ENCODE measurements at places on chromosomes 16 and 17. TPM values are rescaled to one million over a fixed set of nuclear protein-coding genes. Genes with fewer than 3 reads are reported as not detected.

ACLY gene
- 153 TPM for total RNA-seq

CACNG4 gene
- total RNA-seq = not detected

PRSS21 gene
- 5.6 TPM for total RNA-seq

CACNA1G gene
- not detected for total RNA-seq

FBXW10 gene
- not detected for total RNA-seq

HID1 gene
- total RNA-seq = 3.9 TPM

UNC45B gene
- 0.20 TPM for total RNA-seq

GPR142 gene
- total RNA-seq = not detected

KRTAP9-6 gene
- total RNA-seq = not detected

ABCC3 gene
- total RNA-seq = 0.77 TPM

SNAI3 gene
- total RNA-seq = 15.0 TPM

PLSCR3 gene
- 79.3 TPM for total RNA-seq

MVD gene
- 84.2 TPM for total RNA-seq

DNAH9 gene
- total RNA-seq = not detected

GNGT2 gene
- 27.9 TPM for total RNA-seq

CLDN9 gene
- not detected for total RNA-seq

STX1B gene
- total RNA-seq = 3.5 TPM

CTRB1 gene
- total RNA-seq = not detected

SULT1A4 gene
- 2.4 TPM for total RNA-seq

PRPSAP2 gene
- 51.6 TPM for total RNA-seq

MYOCD gene
- total RNA-seq = not detected

ODAD4 gene
- total RNA-seq = 0.72 TPM

NEUROD2 gene
- total RNA-seq = not detected

GAS2L2 gene
- total RNA-seq = 0.11 TPM

MPV17L gene
- not detected for total RNA-seq

ARHGDIG gene
- total RNA-seq = not detected

SLC12A3 gene
- total RNA-seq = not detected

TBC1D3E gene
- total RNA-seq = not detected

KCNH4 gene
- total RNA-seq = not detected

CSH2 gene
- not detected for total RNA-seq

TMIGD1 gene
- total RNA-seq = not detected

CD79B gene
- total RNA-seq = 17.0 TPM

TRIM72 gene
- total RNA-seq = not detected
